ENCODE measurements at places on chromosomes 3 and 15.

- DNase-seq: peak; percentile 42
Observed at GRCh38 chr3:46312991-46313390, 40.9 kb upstream of the CCR2 start.

- no peak for DNase-seq
Observed at GRCh38 chr3:119759962-119760361, 21.9 kb upstream of the NR1I2 start.

DNA sequence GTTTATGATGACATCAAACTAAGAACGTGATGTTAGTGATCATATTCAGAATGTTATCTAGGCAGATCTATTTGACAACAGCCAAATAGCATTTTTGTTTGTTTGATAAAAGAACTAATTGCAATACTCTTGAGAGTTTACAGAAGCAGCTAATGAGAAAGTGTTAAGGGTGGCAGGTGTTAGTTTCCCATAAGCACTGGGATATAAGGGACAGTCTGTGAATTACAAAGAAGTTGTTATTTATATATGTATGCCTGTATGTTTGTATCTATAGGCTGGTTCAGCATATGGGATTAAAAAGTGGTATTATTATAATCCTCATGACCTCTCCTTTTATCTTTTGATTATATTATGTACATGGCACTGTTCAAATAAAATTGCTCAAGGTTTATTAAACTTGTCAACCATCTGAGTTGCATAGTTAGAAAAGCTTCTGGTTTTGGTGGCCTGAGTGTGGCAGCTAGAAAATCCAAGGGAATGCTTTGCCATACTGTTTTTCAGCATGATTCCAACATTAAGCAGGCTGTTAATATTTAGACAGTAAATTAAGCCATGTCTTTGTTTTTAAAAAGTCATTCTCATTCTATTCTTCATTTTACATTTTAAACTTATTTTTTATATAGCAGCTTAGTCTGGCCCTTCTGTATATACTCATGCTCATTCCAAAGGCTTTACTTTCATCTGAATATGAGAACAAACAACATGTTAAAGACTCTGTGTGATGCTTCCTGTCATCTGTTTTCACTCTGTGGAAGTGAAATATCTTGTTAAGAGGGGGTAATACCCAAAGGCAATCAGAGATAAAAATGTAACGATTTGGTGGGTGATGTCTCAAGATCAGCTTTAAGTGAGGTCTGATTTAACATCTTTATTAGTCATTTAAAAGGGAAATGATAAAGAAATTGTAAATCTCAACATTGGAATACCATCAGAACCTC is 13.1 kb downstream of the ROBO2 start:
- no peak for DNase-seq

GRCh38 chr3:14925729-14926591 is 21.4 kb upstream of the NR2C2 start:
- peak; percentile 53 for DNase-seq

DNA sequence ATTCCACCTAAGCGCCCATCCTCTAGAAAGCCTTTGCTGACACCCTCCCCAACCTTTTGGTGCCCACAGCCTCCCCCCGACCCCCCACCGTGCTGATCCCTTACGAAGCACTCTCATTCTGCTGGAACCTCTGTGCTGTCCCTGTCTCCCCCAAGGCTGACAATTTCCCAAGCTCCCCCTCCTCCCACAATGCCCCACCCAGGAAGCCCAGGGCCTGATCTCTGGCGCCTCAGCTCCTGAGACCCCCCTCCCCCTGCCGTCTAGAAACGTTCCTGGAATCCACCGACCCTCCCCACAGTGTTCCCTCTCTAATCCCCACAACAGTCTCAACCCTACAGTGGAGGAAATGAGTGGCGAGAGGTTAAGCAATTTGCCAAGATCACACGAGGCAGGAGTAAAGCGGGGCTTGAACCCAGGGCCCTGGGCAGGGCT is 18.3 kb downstream of the MYL3 start:
- no peak for DNase-seq

DNA sequence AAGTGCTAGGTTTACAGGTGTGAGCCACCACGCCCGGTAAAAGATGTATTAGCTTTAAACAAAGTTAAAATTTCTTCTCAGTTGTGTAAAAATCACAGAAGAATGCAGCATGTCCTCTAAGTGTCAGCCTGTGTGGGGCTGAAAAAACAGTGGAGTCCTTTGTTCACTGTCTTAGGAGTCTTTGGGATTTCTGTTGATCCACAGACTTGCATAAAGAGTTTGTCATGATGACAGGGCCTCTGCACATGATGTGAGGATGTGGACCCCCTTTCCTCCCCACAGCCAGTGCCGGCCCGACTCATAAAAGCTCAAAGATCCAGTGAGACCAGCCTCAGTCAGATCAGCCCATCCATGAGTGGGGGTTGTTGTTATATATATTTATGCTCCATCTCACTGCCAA is 49.0 kb upstream of the GOLGA8J start:
- peak; percentile 50 for DNase-seq

All from putamen (tissue), 1 donor.